ENCODE measurements at places on chromosomes 1 and 21.

DNA sequence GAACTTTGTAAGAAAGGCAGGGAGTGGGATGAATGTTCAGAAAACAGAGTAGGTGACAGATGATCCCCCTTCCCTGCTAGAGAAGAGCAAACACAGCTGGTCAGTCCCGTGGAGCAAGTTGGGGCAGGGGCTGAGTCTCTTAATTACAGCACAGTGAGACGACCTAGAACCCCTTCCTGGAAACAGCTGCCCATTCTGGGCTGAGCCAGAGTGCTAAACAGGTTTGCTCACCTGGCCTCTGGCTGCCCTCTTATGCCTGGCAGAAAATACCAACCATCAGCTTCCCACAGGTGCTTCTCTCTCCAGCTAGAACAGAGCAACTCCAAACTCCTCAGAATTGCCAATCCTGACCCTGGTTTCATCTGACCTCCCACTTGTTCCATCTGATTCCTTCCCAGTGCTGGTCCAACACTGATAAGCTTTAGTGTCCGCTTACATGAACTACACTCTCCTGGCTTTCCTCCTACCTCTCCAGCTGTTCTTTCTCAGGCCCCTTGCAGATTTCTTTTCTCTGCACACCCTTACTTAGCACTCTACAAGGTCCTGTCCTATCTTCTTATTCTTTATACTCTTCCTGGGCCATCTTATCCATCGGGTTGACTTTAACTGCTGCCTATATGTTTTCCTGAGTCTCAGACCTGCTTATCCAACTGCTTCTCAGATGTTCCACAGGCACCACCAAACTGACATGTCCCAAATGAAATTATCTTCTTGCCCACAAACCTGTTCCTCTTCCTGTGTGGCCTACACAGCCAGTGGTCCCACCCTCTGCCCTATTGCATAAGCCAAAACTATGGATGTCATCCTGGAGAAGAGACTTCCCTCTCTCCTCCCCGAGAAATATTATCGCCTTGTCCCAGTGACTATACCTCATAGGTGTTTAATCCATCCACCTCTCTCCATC, 22.6 kb upstream of the COL9A2 start:
- no peak for DNase-seq

DNA sequence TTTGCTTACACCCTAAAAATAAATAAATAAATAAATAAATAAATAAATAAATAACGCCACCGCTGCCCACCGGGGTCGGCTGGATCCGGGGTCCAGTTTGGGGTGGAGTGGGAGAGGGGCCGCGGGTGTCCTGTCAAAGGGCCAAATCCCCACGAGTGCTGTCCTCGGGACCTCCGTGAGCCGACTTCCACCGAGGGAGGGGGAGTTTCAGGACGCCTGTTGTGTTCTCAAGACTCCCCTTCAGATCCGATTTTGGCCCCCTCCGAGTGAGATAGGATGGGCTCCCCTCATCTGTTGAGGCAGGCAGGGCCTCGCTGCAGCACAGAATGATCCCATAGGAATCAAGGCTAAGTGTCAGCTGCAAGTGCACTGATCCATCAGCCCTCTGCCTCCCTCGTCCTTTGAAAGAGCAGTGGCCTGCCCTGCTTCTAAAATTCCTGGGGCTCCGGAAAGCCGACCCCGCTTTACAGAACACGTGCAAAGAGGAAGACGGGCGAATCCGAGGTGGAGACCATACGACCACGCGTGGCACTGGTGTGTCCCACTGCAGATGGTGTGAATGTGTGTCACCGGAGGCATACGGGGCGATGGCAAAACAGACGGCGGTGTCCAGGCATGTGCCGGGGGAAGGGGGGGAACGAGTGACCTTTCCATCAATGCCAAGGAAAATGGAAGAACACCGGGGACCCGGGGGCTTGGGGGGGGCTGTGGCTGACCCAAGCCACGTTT, 3880.5 kb downstream of the SRGAP2C start:
- no peak for DNase-seq

DNA sequence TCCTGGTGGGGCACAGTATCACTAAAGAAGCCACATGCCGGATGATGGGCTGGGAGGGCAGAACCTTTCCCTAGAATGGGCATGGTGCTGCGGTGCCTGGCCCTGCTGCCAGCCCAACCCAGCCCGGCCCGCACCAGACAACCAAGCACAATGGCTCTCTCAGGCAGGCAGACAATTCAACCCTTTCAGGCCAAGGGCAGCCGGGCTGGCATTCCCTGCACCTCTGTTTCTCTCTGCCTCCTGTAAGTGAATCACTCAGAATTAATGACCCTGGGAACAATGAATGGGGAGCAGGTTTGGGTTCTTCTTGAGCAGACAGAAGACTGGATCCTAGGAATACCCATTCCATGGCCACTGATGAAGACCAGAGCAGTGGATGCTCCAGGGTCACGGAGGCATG, 41.0 kb upstream of the IFFO2 start:
- DNase-seq, result no peak

DNA sequence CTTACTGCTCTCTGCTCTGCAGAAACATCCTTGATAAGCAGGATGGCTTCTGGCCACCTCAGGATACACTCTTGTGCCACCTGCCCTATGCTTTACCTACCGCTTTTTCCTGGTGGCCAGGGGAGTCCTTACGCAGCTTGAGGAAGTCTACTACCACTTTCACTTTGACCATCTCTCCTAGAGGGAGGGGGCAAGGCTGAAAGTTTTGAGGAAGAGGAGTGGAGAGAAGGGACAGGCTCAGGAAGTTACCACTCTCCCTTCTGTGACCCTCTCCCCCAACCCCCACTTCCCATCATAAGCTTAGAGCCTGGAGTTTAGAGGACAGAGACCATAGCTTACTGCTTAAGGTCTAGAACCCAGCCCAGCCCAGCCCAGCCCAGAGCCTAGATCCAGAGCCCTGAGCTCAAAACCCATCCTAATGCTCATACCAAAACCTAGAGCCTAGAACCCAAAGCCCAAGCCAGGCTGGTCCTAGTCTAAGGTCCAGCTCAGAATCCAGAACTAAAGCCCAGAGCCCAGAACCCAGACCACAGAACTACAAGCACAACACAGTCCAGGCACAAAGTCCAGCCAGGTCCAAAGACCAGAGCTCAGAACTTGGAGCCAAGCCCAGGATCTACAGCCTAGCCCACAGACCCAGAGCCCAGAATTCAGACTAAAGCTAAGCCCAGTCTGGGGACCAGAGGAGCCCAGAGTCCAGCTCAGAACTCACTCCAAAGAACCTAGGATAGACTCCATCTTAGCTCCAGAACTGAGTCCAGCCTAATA, 18.0 kb upstream of the MFSD2A start:
- DNase-seq, result no peak

GRCh38 chr21:37982496-37983318, 66.5 kb upstream of the KCNJ6 start:
- no peak for DNase-seq

- DNase-seq, result no peak
Measured at GRCh38 chr1:184532199-184532598, 145.4 kb downstream of the C1orf21 start.

DNA sequence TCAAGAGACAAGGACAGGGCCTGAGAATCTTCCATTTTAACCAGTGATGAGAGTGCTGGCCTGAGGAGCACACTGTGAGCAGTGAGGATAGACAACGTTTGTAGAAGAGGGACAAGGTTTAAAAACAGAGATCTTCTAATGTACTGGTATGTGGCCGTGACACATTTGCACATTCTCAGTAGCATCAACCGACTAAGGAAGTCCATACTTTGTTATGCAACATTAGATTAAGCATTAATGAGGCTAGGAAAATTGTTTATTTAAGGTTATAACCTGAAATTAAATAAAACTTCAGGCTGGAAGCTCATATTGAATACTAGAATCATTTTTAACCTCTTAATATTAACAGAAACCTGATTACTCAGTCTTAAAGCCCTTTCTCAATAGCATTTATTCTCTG, 99.0 kb downstream of the SLC45A1 start:
- no peak for DNase-seq

GRCh38 chr1:201050515-201051277, 27.2 kb upstream of the KIF21B start:
- no peak for DNase-seq

- DNase-seq, result no peak
Measured at GRCh38 chr1:61534847-61535246, 190.1 kb downstream of the TM2D1 start.

DNA sequence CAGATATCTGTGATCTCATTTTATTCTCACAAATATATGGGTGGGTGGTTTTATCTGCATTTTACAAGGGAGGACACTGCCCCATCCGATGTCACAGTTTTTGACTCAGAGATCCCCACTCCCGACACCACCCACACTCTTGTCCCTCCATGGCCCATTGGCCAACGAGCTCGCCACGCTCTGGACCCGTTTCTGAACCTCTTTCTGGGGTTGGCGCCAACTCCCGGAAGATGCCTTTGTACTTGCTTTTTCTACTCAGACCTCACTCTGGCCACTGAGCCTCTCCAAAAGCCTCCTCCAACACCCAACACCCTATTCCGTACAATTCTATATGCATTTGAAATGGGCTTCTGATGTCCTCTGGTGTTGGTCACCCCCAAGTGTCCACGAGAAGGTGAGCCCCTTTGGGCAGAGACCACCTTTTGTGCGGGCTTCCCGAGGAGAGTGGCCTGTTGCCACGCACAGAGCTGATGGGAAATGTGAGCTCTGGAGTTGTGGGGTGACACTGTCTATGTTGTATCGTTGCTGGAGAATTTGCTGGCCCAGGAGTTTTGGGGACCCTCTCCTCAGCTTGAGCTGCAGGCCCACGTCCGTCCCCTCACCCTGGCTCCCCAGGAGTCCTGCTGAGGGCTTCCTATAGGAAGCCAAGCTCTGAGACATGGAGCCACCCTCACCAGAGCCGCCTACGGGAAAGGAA, 366.9 kb upstream of the VAMP3 start:
- DNase-seq, result no peak

- DNase-seq, result no peak
Measured at GRCh38 chr1:17347769-17348592, 24.0 kb upstream of the PADI6 start.

- DNase-seq, result no peak
Measured at GRCh38 chr1:147162093-147162492, 10.2 kb downstream of the PRKAB2 start.

DNA sequence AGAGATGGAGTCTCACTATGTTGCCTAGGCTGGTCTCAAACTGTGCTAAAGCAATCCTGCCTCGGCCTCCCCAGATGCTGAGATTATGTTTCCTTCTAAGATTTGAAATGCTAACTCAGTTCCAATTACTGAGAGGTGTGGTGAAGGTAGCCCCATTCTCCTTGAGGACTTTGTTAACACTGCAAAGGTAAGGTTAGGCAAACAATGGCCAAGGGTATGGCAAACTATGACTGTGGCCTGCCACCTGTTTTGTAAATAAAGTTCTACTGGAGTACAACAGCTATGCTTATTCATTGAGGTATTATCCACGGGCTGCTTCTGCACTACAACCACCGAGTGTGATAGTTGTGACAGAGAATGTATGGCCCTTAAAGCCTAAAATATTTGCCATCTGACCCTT, 9.6 kb upstream of the RIT1 start:
- no peak for DNase-seq

DNA sequence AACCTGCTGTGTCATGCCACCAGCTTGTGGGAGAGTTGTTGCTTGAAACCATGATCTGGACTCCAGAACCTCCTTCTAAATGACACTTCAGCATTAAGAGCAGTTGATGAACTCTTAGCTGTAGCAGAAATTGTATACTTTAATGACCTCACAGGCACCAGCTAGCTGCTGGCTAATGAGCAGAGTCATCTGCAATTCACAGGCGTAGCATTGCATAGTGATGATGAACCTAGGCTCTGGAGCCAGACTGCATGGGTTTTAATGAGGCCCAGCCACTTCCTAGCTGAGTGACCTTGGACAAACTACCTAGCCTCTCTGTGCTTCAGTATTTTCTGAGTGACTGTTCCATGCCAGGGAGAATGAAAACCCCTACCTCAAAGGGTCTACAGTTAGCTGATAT, 407.1 kb downstream of the LMO4 start:
- DNase-seq, result no peak

DNA sequence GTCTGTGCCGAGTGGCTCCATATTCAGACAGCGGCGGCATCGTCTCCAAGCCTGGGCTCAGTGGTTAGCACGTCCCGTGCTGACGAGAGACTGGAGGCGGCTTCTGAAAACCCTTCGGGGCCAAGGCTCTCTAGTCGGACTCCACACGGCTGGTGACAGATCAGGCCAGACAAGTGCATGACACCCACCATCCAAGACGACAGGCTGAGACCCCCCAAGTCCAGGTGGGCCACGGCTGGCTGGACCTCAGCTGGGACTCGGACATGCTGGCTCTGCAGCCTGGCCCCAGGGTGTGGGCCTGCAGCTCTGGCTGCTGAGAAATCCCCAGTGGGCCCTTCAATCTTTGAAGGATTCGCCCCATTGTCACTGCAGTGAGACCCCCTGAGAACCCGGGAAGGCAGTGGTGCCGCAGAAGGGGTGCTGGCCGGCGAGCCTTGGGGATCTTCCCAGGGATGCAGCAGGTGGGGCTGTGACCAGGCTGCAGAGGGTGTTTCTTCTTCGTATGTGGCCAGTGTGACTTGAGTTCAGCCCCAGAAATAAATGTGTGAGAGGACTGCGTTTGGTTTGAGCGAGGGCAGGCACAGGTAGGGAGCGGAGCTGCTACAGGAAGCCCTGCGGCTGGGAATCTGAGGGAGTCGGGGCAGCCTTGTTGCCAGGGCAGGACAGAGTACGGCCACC, 15.9 kb upstream of the SLC19A1 start:
- DNase-seq, result no peak

DNA sequence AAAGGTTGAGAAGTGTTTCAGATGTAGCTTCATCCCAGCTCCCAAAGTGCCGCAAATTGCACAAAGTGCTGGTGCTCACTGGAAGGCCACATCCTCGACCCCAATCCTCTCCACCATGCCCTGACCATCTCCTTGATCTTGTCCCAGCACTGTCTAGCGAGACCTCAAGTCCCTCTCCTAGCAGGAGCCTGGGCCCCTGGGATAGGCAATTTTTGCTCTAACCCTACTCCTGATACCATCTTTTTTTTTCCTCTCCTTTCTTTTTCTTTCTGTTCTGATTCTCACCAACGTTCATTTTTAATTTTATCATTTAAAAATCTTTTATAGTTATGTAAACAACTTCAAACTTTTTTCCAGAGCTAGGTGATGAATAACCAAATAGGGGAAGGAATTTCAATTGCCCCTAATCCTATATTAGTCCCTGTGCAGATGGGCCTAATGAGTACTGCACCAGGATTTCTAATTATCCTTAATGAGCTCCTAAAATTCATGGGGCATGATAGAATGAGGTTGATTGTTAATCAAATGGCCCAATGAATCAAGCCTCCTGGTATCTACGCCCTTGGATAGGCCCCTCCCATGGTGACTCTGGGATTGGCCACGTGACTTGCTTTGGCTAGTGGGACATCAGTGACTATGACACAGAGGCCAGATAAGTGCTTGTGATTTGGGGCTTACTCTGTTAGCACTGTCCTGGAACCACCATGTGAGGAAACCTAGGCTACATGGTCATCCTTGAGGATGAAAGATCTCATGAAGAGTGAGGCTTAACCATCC, 41.5 kb upstream of the TENT5B start:
- no peak for DNase-seq

DNA sequence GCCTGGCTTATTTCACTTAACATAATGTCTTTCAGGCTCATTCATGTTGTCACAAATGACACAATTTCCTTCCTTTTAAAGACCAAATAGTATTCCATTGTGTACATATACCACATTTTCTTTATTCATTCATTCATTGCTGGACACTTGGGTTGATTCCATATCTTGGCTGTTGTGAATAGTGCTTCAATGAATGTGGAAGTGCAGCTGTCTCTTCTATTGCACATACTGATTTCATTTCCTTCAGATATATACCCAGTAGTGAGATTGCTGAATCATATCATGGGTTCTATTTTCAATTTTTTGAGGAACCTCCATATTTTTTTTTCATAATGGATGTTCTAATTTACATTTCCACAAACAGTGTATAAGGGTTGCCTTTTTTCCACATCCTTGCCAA, 38.6 kb upstream of the WLS start:
- no peak for DNase-seq

- no peak for DNase-seq
Measured at GRCh38 chr1:185297982-185298381, 19.1 kb downstream of the IVNS1ABP start.
